ENCODE measurements at places on chromosomes 7 and 10. TPM values are rescaled to one million over a fixed set of nuclear protein-coding genes. Genes with fewer than 3 reads are reported as not detected.

DNA sequence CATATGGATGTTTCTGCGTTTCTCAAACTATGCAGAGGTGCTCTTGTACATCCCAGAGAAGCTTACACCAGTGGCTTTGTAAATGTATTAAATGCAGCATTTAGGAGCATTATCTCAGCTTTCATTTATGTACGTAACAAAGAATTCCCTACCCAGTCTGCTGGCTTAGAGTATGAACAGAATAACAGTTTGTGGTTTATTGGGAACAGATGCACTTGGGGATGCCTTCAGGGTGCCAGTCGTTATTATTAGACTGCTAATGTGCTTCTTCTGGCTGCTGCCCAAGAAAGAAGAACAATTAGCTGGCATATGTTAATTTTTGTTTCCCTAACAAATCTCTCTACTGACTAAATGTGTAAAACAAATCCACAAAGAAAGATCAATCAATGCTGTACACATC is 241.9 kb downstream of the FOXP2 start:
- DNase-seq = no peak
- no peaks in the 10 kb centered on the region for H3K36me3 ChIP-seq
- H3K27me3 ChIP-seq = no peaks in the 10 kb centered on the region
- H3K4me1 ChIP-seq = no peaks in the 10 kb centered on the region
- H3K27ac ChIP-seq = no peak overlapping the region

DNA sequence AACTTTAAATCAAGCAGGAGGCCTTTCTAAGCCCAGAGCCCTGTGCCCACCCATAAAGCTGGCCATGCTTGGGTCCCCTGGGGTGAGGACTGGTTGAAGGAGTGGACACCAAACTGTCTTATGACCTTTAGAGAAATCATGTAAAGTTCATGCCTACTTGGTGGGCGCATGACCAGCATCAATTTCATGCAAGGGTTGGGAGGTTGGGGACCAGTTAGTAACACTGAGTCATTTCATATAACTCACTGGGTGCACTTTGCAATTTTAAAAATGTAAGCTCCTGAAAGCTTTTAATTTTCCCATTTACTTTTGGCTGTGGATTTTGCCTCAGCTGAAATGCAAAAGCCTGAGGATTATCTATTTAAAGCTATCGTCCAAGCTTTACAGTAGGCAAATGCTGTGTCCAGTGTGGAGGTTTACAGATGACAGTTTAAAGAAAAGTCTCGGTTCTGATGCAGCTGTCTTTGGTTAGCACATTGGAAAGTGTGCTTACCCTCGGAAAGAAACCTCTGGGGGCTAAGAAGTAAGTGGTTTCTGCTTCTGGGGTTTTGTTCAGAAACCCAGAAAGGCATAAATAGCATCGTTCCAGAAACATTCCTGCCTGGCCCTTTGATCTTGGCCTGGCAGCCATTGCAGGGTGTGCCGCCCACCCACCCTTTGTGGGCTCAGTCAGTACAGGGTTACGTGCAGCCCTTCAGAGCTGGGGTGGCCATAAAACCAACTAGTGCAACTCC is 48.8 kb upstream of the CHST15 start:
- peaks cover 18% of the 10 kb centered on the region for H3K4me1 ChIP-seq
- no peak for DNase-seq
- no peak overlapping the region for H3K27ac ChIP-seq

NEBL gene
- under 0.01 TPM for total RNA-seq

DNA sequence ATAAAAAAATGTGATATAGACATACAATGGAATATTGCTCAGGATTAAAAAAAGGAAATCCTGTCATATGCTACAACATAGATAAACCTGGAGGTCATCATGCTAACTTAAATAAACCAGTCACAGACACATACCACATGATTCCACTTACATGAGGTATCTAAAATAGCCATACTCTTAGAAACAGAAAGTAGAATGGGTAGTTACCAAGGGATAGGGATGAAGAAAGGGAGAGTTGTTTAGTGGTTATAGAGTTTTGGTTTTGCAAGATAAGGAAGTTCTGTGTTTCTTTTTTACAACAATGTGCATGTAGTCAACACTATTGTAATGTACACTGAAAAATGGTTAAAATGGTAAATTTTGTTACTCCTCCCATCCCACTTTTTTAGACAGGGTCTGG is 30.5 kb downstream of the BICC1 start:
- H3K36me3 ChIP-seq = peaks cover 3% of the 10 kb centered on the region
- peaks cover 8% of the 10 kb centered on the region for H3K4me1 ChIP-seq
- H3K27me3 ChIP-seq = no peaks in the 10 kb centered on the region
- no peak overlapping the region for H3K4me3 ChIP-seq
- no peak overlapping the region for H3K27ac ChIP-seq

DNA sequence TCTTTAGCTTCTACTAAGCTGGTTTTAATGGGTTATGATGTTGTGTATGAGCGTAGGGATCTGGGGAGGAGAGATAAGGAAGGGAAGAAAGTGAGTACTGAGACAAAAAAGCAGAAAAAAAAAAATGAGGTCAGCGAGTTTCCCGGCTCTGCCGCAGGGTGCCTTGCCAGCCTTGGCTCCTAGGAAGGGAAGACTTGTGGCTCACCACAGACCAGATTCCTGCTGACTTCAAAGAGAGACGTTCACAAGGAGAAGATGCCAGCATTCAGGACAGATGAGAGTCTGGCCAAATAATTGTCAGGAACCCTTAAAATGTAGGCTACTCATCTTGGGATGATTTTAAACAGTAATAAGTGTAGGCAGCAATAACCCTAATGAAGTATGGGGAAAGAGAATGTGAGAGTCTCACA is 11.4 kb upstream of the FAS start:
- peaks cover 32% of the 10 kb centered on the region for H3K4me1 ChIP-seq
- peak overlapping the region; percentile 35 for H3K27ac ChIP-seq
- no peaks in the 10 kb centered on the region for H3K27me3 ChIP-seq
- no peak overlapping the region for H3K4me3 ChIP-seq

DNA sequence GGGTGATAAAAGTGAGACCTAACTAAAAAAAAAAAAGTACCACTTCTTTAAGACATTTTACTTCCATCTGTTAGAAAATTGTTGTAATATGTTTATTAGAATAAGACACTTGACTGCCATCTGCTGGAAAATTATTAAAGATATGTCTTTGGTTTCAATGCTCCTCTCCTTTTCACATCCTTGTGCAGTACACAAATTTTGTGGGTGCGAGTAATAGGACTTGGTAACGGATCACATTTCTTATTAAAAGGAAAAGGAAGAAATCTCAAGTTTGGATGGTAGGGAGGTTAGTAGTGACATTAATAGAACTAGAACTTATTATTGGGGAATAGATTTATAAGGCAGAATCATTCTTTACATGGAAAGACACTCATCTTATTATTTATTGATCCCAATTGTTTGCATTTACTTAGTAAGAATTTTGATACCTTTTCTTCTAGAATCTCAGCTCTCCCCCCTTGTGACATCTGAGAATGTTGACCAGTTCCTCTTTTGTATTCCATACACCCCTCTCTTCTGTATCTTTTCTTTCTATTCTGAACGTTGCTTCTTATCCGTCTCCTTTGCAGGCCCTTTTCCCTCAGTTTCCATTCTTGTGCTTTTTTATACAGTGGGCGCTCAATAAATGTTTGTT is 43.0 kb upstream of the RPA3 start:
- no peak for DNase-seq
- peaks cover 14% of the 10 kb centered on the region for H3K4me1 ChIP-seq
- H3K27me3 ChIP-seq = no peaks in the 10 kb centered on the region
- peak overlapping the region; percentile 71 for H3K4me3 ChIP-seq

DNA sequence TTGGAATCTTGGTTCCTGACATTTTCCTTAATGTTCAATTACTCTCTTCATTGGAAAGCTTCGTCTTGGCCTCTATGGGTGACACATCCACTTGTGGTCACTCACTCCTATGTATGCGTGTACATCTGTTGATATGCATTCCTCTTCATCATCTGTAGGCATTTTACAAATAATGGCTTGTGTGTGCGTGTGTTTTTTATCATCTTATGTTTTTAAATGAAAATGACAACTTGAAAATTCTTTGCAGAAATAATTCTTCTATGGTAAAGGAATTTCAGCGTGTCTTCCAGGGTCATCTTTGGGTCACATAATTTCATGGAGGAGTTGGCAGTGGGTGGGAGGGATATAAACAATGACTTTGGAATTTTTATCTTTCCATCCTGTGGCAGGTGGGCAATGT is 925.1 kb downstream of the LRMDA start:
- DNase-seq = no peak
- no peaks in the 10 kb centered on the region for H3K36me3 ChIP-seq
- no peak overlapping the region for H3K4me3 ChIP-seq
- no peak overlapping the region for H3K27ac ChIP-seq
- H3K27me3 ChIP-seq = no peaks in the 10 kb centered on the region

CAV2 gene
- total RNA-seq = 67.3 TPM
